ENCODE measurements at places on chromosomes 13 and 19.

- DNase-seq = no peak
These were observed 54.6 kb upstream of the RAP2A start for GRCh38 chr13:97379386-97379785.

- no peak for DNase-seq
These were observed 93.8 kb upstream of the ARHGEF7 start for GRCh38 chr13:111021270-111021669.

- DNase-seq = peak; percentile 58
These were observed 68.8 kb upstream of the TSHZ3 start for GRCh38 chr19:31418055-31418454.

GRCh38 chr19:9945319-9945966 is 9.1 kb upstream of the OLFM2 start:
- DNase-seq = no peak

GRCh38 chr13:44969551-44970484 is 19.5 kb downstream of the NUFIP1 start:
- DNase-seq = no peak

DNA sequence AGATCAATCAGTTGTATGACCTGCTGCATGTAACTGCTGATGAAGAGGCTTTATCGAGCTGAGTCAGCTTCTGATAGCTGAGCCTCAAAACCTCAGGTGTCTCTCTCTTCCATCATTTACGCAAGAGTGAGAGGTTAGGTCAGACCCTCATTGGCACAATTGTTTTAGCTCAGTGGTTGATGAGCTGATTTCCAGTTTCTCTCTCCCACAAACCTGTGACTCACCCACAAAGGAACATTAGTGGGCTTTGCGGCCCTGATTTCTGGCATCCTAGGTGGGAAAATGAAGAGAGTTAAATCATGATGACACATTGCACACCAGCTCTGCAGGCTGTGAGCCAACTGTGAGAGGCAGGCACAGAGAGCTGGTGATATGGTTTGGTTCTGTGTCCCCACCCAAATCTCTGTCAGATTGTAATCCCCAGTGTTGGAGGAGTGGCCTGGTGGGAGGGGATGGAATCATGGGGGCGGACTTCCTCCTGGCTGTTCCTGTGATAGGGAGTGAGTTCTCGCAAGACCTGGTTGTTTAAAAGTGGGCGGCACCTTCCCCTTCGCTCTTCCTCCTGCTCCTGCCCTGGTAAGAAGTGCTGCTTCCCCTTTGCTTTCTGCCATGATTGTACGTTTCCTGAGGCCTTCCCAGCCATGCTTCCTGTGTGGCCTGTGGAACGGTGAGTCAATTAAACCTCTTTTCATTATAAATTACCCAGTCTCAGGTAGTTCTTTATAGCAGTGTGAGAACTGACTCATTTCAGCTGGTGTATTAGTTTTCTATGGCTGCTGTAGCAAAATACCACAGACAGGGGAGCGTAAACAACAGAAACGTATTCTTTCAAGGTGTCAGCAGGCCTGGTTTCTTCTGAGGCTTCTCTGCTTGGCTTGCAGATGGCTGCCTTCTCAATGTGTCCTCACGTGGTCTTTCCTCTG is 33.5 kb upstream of the TMTC4 start:
- DNase-seq = no peak

DNA sequence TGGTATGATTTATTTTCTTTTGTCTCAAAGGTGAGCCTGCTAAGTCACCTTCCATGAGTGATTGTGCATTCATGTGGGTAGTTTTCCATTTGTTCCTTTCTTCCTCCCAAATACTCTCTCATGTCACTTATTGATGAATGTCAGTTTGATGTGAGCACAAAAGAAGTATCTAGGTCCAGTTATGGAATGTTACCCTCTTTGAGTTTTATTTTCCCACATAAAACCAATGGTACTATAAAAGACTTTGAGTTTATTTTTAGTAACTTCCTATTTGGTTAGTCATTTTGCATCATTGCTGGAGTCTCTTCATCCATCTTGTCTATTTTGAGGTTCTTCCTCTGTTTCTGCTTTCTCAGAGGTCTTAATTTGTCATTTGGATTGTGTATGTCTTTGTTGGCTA is 321.3 kb downstream of the GPC6 start:
- no peak for DNase-seq

GRCh38 chr13:94558716-94559115 is 37.2 kb downstream of the TGDS start:
- no peak for DNase-seq

DNA sequence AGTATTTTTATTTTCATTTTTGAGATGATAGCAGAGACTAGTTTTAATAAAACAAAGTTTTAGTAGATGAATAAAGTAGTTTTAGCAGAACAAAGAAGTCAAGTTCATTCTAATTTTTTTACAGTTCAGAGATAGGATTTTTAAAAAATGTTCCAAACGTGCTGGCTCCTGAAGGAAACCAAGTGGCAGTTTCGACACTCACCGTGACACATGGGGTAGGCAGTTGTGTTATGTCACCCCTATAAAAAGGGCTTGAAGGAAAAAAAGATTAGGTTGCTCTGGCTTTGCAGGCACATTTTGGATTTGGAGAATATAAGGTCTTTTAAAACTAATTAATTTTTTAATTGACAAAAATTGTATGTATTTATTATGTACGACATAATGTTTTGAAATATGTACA is 305.2 kb downstream of the NDFIP2 start:
- no peak for DNase-seq

- DNase-seq = no peak
These were observed 108.5 kb downstream of the RGCC start for GRCh38 chr13:41565846-41566245.

DNA sequence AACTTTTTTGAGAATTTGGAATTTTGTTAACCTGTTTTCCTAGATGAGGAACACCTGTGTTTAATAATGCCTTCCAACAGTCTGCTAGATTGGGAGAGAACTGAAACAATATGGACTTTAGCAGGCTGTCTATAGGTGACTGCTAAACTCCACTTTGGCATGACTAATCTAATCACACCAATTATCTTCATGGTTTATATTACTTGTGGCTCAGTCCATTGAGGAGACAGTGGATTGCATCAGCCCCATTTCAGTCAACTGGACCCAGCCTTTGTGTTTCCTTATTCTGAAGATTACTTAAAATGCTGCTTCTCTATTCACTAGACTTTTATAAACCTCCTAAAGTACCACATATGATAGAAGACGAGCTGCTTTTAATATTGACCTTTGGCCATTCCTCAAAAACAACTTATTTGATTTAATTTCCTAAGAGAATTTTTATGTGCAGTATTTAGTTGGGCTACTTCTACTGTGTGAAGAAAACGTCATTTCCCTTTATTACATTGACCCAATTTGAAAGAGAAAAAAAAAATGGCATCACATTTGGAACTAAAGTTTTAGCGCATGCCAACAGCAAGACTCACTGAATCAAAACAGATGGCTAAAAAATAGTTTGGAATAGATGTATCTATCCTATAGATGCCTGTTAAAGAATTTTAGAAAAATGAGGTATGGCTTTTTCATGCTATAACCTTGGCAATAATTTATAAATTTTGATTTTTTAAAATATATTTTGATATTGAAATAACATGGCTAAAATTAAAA is 295.8 kb downstream of the NDFIP2 start:
- no peak for DNase-seq

DNA sequence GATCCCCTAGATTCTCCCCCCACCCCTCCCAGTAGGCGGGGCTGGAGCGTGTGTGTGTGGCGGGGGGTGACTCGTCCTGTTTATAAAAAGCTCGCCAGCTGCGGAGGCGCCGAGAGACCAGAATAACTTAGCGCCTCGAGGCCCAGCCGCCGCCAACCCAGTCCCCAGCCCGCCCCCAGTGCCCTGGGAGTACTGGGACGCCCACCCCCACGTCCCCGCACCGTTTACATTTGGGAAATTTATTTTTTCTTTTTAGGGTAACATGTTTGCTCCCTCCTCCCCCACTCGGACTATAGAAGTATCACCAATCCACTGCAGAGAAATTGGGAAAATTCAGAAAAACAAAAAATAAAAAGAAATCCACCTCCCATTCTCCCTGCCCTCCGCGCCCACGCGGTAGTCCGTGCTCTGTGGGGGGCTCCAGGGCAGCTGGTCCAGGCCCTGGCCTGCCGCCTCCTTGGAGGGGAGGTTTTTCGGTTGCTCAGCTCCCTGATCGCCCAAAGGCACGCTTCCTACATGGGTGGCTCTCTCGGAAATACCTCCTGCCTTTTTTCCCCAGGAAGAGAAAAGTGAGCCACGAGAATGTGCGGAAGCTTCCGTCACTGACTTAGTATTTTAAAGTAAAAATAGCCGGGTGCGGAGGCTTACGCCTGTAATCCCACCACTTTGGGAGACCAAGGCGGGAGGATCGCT is 1.5 kb upstream of the RAB3A start:
- peak; percentile 10 for DNase-seq

DNA sequence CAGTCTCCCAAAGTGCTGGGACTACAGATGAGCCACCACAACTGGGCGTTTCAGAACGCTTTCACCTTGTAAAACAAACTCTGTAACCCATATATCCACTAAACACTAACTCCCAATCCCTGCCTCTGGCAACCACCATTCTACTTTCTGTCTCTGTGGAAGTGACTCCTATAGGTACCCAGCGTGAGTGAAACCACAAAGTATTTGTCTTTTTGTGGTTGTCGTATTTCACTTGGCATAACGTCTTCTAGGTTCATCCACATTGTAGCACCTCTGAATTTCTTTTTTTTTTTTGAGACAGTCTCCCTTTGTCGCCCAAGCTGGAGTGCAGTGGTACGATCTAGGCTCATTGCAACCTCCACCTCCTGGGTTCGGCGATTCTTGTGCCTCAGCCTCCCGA is 44.8 kb downstream of the BRD4 start:
- DNase-seq = no peak

DNA sequence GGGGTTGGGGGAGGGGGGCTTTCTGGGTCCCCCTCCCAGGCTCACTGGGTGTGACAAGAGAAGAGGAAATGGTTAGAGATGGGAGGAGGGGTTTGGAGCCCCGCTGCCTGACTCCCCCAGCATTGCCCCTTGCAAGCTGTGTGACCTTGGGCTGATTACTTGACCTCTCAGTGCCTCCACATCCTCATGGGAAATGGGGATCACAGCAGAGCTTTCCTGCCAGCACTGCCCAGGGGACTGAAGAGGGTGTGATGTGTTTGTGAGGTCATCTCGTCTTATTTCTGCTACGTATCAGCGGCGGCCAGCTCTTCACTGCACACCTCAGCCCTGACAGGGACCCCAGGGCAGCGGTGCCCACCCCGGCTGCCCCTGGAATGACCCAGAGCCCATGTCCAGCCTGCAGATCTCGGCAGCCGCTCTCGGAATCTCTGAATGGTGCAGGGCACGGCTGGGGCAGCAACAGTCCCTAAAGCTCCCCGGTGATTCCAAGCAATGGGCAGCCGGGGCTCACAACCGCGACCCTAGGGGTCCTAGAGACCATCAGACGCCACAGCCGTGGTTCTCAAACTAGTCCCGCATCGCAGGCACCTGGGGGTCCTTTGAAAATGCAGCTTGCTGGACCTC is 8.4 kb downstream of the PNMA8B start:
- DNase-seq = no peak

DNA sequence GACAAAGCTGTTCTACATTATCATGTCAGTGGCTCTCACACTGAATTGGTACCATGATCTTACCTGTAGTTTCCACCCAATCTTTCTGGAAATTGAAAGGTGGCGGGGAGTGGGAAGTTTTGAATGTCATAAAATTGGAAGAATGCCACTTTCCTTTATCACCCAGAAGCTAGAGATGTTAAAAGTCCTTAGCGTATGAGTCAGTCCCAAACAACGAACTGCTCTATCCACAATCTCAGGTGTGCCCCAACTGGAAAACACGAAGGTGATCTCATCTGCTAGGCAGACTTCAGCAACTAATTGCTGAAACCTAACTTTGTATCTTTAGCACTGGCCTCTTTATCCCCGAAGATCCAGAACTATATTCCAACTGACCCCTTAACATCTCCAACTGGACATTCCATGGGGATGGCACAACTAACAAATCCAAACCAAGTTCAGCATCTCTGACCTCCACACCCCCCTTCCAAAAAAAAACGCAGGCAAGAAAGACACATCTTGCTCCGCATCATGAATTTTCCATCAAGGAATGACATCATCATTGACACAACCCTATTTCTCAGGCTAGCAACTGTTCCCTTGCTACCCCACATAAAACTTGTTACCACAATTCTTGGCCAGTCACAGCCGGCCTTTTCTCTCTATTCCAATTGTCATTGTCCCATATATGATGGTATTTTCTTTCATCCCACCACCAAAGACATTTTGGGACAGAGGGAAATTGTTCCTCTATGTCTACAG is 175.4 kb downstream of the KLF12 start:
- no peak for DNase-seq

DNA sequence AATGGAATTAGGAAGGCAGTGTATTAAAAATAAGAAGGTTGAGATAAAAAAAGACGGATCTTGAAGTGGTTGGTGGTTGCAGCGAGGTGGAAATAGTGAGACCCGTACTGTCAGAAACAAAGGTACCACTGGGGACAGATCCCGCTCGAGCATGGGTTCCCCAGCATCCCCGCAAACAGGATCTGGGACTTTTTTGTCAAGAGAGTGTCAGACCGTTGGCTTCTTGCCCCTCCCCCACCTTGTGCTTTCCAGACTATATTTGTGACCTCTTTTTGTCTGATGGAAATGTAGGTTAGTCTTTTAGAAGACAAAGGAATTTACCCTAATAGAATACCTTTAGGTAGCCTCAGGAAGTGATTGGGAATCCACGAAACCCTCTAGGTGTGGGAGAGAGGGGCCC is 4.2 kb downstream of the GATAD2A start:
- DNase-seq = no peak

DNA sequence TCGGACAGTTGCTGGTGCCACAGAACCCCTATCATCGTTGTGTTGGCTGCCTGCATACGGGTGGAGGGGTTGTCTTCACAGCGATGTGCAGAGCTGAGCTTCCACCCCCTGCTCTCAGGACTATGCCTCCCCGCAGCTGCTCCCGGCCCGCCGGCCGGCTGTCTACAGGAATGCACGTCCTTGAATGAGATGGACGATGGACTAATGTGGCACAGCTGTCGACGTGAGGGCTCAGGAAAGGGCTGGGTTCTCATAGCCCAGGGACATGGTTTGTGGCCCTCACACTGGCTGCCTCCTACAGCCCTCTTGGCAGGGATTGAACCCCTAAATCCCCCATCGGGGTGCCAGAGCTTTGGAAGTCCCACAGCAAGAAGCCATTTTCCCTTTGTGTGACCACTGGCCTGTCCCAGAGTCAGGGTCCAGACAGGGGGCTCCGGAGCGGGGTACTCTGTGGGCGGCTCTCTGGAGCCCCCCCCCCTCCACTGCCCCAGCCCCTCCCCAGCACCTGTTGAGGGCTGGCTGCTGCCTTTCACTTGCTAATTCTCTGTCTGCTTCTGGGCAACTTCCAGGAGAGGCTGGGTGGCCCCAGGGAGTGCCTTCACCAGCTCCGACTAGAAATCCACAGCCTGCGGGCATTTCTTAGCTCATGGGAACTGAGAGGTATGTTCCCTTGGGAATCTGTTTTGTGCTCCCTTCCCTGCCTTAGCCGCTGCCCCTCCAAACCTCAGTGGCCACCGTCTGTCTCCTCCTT is 40.2 kb downstream of the TSSK6 start:
- no peak for DNase-seq

Data from DMS79 (cell line).